Activated T-helper 17 cell treated with anti-CD3 and anti-CD28 coated beads, Interleukin-2, amount 50 U/mL, for 72 hours (primary cell): ENCODE measurements at places on chromosomes 1 and 21. TPM values are rescaled to one million over a fixed set of nuclear protein-coding genes. Genes with fewer than 3 reads are reported as not detected.

The TNFRSF4 gene
- total RNA-seq, result 1,007 TPM

DNA sequence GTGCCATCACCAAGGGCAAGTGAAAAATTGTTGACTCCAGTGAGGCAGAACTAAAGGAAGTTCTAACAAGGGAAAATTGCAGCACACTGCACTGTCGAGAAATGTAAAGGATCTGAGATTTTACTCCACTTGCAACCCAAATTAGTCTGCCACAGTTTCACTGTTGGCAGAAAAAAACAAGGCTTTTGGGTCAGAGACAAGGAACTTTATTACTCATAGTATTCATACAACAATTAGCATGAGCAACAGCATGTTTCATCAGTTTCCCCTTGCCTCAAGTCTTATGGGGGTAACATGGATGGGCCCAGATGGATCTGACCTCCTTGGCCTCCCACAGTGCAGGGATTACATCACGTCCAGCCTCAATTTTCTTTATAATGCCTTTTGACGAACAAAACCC, 125.3 kb downstream of the LTN1 start:
- no peak for ATAC-seq

DNA sequence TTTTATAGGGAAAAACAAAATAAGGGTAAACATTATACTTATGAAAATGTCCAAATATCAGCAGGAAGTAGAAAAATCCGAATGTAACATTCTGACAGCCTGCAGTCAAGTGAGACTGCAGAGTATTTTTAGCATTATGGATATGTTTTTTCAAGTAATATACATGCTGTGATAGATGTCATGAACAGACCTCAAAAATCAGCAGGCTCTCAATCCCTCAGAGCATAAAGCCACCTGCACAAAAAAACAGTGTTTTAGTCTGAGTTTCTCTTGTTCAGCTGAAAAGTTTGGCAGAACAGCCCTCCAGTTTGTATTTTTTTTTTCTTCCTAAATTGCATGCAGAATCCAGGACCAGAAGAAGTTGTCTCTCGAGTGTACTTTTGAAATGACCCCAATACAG, 219.1 kb upstream of the FMN2 start:
- ATAC-seq, result no peak

DNA sequence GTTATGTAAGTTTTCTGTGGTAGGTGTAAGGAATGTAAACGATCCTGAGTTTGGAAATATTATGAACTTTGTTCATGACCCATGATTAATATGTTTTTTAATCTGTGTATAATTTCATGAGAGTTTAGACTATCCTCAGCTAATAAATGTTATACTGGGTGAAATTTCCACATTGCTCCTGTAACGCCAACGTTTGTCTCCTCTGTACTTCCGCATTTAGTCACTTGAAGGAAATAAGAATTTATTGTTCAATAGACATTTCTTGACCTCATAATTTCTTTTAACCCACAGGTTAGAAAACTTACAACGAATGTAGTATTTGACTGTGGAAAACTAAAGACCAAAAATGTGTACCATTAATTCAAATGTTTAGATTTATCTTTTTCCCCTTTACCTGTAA, 876 bp downstream of the KCNJ15 start:
- no peak for ATAC-seq
